ENCODE measurements at places on chromosomes 7 and 10.

GRCh38 chr10:1594372-1595241 is 142.7 kb downstream of the ADARB2 start:
- peak; percentile 19 for DNase-seq

GRCh38 chr10:30722956-30723620 is 93.5 kb upstream of the LYZL2 start:
- DNase-seq = no peak

- peak; percentile 69 for DNase-seq
These were observed 244.0 kb downstream of the BUB3 start for GRCh38 chr10:123398180-123398591.

DNA sequence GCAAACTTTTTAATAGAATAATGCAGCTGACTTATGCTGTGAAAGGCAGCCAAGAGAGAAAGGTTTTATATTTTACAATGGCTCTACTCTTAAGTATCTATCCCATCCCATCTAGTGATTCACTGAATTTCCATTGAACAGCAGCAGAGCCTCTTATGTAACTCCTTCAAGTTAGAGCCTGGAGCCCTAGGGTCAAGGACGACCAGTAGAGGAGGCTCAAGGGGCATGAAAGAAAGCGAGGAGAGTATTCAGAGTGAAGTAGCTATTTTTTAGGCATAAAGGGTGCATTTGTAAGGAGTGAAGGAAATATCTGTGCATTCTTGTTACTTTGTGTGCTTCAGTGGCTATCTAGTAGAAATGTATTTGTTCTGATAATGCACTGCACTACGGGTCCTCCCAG is 180.2 kb upstream of the TPK1 start:
- DNase-seq = no peak

GRCh38 chr7:897086-897485 is 20.7 kb downstream of the GET4 start:
- DNase-seq = no peak

GRCh38 chr7:137923380-137923779 is 76.6 kb upstream of the DGKI start:
- no peak for DNase-seq

DNA sequence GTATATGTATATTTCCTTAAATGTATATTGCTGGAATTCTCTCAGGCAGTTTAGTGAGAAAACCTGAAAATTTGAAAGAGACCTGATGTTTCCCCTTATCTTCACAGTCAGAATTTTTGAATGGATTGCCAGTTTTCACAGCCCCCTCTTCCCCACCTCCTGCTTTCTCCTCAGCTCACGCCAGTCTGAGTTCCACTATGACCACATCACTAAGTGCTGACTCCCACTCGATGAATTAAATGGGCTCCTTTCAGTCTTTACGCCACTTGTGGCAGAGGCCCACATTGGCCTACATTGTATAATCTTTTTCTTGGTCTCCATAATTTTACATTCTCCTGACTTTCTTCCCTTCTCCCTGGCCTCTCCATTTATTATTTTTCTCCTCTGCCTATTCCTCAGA is 3.1 kb upstream of the CLEC5A start:
- DNase-seq = no peak

GRCh38 chr7:144787127-144787526 is 48.7 kb downstream of the TPK1 start:
- no peak for DNase-seq

DNA sequence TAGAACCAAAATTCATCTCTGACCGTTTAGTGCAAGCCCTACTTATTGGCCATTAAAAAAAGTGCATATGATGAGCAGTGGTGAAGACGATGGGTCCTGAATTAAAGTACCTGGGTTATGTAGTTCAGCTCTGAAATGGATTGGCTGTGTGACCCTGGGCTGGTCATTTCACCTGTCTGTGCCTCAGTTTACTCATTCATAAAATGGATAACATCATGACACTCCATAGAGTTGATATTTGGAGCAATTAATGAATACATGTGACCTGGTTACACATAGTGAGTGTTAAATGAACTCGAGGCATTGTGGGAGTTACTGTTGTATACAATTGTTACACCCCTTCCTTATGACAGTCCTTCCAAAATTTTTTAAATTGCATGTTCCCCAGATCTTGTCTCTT is 9.1 kb downstream of the MAP3K8 start:
- no peak for DNase-seq

DNA sequence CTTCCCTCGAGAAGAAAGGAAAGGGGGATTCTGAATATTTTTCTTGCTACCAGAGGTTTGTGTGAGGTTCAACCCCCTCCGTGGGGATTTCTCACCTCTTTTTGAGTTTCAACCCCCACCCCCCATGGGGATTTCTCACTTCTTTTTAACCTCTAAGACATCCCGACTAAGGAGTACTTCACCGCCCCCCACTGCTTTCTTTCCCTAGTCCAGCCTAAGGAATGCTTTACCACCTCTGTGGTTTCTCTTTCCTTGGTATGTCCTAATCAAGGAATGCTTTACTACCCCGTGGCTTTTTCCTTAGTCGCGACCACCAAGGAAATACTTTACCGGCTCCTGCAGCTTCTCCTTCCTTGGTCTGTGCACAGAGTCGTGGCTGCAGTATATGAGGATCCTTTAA is 149.4 kb downstream of the LYZL1 start:
- no peak for DNase-seq

- DNase-seq = no peak
These were observed 177.5 kb downstream of the HPSE2 start for GRCh38 chr10:99057936-99058690.

DNA sequence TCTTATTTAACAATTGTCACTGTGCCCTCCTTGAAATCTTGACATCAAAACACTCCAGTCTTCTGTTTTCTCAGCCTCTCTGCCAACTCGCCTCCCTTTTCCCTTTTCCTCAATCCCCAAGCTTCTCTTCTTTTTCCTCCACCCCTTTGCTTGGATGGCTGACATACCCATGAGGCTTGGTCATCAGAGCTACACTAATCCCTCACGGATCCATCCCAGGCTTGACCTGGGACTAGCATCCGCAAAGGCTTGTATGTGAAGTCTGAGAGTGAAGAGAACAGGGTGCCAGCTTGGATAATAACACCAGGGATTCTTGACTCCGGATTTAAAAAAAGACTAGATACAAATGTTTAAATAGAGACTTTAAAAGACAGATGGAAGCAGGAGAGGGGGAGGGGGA is 428.8 kb upstream of the C7orf33 start:
- DNase-seq = no peak

DNA sequence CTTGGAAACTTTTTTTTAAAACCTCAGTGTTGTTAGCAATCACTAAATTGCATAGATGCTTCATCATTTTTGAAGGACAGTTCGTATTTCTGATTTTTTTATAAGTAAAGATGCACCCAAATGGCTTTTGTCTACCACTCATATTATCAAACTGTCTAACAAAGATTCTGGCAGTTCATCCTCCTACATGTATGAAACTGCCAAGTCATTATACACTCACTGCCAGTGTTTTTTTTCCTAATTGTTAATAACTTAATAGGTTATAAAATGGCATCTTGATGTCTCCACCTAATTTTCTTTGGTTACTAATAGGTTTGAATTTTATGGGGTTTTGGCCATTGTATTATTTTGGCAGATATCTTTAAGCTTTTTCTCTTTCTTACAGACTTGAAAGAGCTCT is 77.0 kb downstream of the HTR5A start:
- no peak for DNase-seq

GRCh38 chr7:126845331-126845730 is 407.4 kb downstream of the GRM8 start:
- no peak for DNase-seq

DNA sequence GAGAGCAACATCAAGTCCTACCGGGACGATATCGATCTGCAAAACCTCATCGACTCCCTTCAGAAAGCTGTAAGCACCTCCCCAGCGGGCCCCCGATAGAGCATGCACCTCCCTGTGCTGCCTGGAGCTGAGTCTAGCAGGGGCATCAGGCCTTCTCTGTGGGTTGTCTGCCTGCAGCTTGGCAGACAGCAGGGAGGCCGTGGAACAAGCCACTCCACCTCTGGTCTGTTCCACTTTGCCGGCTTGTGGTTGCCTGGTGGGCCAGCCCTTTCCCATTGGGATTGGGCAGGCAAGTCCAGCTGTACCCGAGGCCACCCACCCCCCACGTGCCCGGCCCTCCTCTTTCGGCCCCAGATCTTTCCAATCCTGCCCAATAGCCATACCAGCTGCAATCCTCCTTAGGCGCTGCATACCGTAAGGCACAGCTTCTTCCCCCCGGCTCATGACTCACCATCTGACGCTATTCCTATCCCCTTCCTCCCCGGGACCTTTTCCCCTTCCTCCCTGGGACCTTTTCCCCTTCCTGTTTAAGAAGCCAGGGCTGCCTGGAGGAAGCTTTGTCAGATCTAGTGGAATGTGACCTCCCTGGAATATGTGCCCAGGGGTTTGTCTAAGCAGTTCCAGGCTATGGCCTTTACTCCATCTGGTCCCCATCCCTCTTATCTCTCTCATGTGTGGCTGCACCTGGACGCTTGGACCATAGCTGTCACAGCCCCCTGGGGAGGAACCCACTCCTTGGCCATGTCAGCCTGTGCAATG is 28.1 kb upstream of the SH2D4B start:
- no peak for DNase-seq

DNA sequence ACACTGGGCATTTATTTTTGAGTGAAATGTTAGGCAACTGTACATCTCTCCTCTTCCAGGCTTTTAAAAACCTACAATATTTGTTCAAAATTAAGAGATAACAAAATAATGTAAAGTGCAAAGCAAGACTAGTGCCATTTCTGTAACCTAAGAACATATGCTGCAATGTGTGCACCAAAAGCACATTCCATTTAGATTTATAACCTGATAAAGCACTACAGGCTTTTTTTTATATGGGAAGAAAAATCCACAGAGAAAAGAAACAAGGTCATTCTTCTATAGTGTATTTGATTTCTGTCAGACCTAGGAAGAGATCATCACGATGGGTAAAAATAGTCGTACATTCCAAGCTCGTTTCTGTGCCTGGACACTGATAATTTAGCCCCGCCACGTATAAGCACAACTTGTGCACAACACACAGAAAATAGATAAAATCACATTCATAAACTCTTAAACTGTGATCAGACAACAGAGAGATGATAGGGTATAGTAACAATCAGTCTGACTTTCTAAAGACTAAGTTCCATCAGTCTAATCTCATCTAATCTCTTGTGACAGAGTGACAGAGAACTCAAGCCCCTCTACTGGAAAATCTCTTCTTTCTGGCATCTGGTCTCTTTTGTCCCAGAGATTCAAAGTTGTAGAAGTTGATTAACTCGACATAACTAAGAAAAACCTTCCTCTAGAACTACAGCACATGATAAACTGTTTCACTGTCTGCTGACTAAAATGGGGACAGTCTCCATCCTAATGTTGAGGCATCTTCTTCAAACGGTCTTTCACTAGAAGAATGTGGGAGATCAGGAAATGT is 6.7 kb downstream of the LAMB1 start:
- DNase-seq = no peak

- no peak for DNase-seq
These were observed 2.7 kb upstream of the ZNF786 start for GRCh38 chr7:149093228-149093627.

GRCh38 chr7:145212050-145212449 is 376.2 kb upstream of the TPK1 start:
- no peak for DNase-seq

GRCh38 chr10:7967035-7967434 is 87.5 kb upstream of the GATA3 start:
- no peak for DNase-seq

GRCh38 chr10:6597478-6597877 is 17.4 kb upstream of the PRKCQ start:
- DNase-seq = no peak

DNA sequence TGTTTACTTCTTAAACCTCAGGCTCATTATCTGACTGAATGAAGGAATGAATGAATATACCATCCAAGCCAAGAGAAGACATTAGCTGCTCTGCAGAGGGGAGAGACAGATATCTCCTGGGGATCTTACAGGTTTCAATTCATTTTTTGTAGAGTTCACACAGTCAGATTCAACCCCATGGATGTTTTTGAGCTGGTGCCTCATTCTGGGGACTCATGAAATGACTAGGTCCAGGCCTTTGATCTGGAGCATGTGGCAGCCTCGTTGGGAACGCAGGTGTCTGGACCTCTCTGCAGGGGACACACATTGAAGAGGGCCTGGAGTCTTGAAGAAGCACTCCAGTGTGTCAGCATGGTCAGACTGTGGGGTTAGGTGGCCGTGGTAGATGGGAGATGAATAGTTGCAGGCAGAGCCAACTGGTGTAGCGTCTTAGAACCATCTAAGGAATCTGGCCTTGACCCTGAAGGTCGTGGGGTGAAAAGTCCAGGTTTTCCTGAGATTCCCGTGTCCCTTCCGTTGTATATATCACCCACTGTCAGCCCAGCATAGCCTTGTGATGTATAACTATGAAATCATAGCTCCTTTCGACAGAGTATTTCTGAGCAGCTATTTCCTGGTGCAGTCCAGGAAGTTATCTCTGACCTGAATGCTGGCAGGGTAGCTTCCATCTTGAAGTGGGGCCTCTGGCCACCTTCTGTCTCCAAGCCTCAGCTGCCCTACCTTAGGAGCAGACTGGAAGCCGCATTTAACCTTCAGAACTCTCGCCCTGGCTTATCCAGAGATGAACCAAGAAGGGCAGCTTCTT is 22.3 kb downstream of the BTBD16 start:
- DNase-seq = no peak

- DNase-seq = no peak
These were observed 84.7 kb upstream of the TRIL start for GRCh38 chr7:29042824-29043231.

DNA sequence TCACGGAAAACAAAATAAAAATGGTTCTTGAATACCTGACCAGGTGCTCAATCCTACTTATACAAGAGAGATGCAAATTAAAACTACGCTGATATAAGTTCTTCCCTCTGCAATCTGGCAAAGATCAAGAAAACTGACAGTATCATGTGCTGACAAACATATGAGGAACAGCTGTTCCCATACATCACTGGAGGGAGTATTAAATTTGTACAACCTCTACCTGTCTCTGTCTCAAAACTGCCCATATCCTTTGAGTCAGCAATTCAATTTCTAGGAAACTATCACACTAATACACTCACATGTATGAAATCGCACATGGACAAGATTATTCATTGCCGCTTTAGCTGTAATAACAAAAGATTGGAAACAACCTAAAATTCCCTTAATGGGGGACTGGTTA is 11.0 kb upstream of the IL6 start:
- no peak for DNase-seq

DNA sequence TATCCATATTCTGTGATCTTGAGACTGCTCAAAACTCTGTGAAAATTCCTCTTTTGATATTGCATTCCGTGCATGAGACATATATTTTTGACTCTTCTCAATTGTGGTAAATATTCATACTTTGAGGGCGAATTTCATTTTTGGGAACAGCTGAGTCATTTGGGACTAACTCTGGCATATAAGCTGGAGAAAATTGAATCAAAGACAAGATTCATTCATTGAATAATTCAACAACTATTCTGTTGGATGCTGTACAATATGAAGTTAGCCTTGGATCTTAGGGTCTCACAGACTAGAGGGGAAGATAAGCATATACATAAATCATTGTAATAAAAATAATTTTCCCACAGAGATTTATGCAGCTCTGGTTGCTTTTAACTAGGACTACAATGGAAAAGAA is 183.2 kb upstream of the NEBL start:
- DNase-seq = no peak
